ENCODE measurements at places on chromosomes 12 and 14. TPM values are rescaled to one million over a fixed set of nuclear protein-coding genes. Genes with fewer than 3 reads are reported as not detected.
A peak's percentile ranks its signal among the peaks of the same experiment; 100 is the strongest.

DNA sequence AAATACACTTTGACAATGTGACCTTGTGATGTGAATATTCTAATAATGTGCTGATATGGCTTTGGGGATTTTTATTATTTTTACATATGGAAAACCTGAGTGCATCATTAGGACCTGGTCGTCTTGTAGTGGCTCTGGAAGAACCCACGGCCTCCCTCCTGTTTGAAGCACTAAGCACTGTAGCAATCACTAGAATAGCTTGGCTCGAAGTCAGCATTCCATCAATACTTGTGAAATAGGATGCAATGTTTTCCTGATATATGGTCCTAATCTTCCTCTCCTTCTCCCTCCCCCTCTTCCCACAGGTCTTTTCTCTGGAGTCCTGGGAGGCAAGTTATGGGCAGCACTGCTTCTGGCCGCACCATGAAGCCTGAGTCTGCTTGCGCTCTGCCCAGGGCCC is 71.9 kb downstream of the NRXN3 start:
- DNase-seq: no peak

- DNase-seq: no peak
These were observed 151.1 kb upstream of the FUT8 start for GRCh38 chr14:65261425-65261920.

DNA sequence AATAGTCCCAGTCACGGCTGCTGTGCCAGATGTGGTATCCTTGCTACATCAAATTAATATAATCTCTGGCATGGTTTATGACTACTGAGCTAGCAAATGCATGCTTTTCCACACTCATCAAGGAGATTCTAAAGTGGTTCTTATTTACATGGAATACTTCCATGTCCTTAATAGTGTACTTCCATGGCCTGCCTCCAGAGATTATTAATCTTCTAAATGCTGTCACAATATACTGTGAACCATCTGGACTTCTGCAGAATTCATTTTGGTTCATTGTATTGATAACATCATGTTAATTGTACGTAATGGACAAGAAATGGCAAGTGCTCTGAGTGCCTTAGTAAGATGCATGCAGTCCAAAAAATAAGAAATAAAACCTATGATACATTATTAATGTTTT is 230.8 kb downstream of the NUAK1 start:
- DNase-seq: no peak

GRCh38 chr12:8032242-8033152 is at the start of gene FOXJ2:
Gene FOXJ2 (plus strand): TSS chr12:8032716. CDS start chr12:8039833, 7,117 bp downstream.
- DNase-seq: peak; percentile 72

DNA sequence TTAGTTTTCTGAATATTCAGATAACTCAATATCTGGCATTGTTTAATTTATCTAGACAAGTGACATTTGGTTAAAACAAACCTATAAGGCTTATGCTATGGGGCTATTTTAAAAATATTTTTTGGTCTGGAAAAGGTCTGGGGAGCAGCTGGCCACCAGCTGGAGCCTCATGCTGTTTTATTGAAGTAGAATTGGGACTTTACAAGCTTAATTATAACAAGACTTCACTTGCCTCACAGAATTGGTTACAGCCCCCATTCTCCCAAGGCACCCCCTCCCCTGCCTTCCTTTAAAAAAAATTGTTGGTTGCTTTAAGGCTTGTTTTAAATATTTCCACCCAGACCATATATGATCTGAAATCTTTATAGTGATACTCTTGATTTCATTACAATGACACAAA is 453.9 kb downstream of the ADAMTS20 start:
- no peak for DNase-seq

The LMNTD1 gene
- not detected for total RNA-seq

The ERH gene
- 54.4 TPM for total RNA-seq

- no peak for DNase-seq
These were observed 243.8 kb upstream of the NPAS3 start for GRCh38 chr14:32694795-32695449.

DNA sequence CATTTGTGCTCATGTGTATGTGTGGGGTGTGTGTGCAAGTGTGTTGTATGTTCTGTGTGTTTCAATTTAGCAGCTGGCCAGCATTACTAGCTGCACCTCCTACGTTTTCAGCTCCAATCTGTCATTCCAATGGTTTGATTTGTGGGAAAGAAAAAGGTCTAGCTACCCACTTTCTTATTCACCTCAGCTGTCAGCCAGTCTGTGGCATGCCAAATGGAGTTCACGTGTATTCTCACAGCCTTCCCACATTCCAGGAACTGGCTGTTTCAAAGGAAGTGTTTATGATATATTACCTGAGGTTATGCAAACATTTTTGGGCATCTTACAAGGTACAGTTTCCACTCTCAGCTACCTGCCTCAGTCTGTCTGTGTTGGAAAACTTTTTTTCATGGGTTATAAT is 220.2 kb upstream of the CPNE8 start:
- DNase-seq: no peak

GRCh38 chr12:131093971-131094830 is 140.5 kb downstream of the ADGRD1 start:
- no peak for DNase-seq

GRCh38 chr14:58812050-58812910 is 174.5 kb downstream of the DACT1 start:
- DNase-seq: no peak

DNA sequence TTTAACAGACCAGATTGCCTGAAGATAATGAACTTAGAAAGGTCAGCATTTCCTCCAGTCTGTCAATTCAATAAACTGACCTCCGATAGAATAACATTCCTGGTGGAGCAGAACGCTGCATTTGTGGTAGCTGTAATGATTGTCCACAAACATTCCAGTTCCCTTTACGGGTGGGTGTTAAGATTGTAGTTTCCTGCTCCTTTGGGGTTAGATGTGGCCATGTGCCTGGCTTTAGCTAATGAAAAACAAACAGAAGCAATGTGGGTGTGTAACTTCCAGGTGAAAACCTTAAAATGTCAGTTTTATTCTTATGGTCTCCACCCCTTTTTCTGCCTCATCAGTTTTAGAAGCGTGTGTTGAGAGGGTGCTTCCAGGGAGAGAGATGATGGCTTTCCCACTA is 217.3 kb upstream of the CRY1 start:
- no peak for DNase-seq

DNA sequence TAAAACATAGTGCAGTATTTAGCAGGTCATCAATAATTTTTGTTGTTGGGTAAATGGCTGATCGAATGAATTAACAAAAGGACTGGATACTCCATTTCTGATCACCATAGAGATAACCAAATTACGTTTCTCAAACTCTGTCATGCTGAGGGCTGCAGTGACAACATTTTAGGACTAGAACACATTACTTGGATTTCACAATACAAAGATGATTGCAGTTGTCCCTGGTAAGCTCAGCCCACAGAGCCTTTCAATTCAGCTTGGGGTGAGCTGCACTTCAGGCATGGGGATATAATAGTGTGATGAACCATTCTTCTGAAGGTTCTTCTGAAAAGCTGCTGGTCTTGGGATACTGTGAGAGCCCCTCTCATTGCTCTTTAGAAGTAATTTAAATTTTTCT is 74.3 kb downstream of the FAR2 start:
- DNase-seq: no peak

GRCh38 chr12:98788396-98788795 is 143.3 kb downstream of the APAF1 start:
- DNase-seq: no peak

The BHLHE41 gene
- 0.81 TPM for total RNA-seq

DNA sequence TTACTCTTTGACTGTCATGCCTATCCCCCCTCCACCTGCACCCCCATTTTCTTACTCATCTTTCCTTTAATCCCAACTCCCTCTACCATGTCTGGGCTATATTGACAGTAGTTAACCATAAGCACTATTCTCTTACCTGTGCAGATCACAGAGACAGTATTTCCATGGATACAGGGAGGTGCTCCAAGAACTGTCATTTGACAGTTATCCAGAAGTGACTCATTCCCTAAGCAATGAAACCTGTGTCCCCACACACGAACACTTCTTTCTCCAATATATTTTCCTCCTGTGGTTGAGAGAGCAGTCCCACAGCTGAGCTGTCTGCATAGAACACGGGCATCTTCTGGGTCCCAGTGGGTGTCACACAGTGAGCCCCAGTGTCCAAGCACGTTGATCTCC is 68.8 kb downstream of the CD163L1 start:
- no peak for DNase-seq

DNA sequence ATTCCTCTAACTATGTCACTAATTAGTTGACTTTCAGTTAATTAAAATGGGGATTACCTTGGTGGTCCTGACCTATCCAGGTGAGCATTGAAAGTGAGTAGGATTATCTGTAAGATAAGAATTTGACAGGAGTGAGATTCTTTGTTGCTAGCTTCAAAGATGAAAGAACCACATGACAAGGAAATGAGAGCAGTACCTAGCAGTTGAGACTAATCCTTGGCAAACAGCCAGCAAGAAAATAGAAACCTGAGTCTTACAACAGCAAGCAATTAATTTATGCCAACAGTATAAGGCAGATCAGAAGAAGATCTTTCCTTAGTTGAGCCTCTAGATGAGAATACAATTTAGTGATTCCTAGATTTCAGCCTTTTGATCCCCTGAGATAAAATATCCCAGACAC is 1058.4 kb downstream of the LRFN5 start:
- DNase-seq: no peak

- DNase-seq: no peak
These were observed 18.7 kb downstream of the PKP2 start for GRCh38 chr12:32877601-32878459.

The RHOJ gene
- not detected for total RNA-seq

DNA sequence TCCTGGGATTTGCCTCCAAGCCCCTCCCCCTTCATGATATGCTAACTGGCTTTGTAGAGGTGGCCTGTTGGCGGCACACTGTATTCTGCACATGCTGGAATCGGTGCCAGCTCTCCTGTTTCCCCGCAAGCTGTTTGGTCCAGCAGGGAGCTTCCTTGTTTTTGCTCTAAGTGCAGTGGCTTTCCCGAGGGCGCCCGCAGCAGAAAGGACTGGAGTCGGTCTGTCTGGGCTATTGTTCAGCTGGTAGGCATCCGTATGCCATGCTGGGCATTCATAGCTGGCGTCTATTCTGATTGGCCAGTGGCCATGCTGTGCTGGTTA is 88.9 kb upstream of the MED13L start:
- no peak for DNase-seq

GRCh38 chr12:52006726-52007157 is at the start of gene TAMALIN:
Gene TAMALIN (plus strand): TSS chr12:52006946. CDS start chr12:52007020, 74 bp downstream.
- DNase-seq: peak; percentile 71

The EXOC3L4 gene
- 0.27 TPM for total RNA-seq

DNA sequence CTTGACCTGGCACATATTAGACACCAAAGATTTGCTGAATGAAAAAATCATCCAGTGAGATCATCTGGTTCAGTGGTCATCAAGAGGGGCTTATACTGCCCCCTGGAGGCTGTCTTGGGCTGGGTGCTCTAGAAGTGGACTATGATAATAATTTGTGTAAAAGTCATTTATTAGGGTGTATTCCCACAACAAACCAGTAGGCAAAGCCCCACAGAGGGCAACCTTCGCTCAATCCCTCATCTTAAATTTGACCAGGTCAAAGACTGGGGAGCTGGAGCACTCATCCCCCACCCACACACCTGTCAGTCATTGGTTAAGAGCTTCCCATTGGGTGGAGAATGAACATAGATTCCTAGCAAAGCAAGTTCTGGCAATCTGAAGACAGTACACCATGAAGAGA is 20.0 kb upstream of the FICD start:
- DNase-seq: no peak

The KCNK13 gene
- total RNA-seq: not detected

The CLEC4E gene
- total RNA-seq: not detected

DNA sequence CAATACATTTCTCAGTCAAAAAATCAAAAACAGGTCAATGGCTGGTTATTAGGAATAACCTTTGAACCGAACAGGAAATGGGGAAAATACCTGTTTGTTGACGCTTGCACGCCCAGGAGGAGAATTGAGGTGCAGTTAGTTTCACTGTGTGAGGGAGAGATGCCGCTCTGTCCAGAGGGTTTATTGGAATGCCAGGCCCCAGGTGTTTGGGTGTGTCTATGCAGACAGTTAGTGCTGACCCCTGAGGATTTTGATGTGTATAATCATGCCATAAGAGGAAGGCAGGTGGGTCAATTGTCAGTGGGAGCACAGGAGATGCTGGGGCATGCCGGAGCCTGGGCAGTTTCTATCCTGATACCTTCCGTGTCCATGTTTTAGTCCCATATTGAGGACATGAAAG is 100.8 kb upstream of the DIO3 start:
- no peak for DNase-seq

The MEG3 gene
- 22.4 TPM for total RNA-seq

The KRT2 gene
- total RNA-seq: not detected

DNA sequence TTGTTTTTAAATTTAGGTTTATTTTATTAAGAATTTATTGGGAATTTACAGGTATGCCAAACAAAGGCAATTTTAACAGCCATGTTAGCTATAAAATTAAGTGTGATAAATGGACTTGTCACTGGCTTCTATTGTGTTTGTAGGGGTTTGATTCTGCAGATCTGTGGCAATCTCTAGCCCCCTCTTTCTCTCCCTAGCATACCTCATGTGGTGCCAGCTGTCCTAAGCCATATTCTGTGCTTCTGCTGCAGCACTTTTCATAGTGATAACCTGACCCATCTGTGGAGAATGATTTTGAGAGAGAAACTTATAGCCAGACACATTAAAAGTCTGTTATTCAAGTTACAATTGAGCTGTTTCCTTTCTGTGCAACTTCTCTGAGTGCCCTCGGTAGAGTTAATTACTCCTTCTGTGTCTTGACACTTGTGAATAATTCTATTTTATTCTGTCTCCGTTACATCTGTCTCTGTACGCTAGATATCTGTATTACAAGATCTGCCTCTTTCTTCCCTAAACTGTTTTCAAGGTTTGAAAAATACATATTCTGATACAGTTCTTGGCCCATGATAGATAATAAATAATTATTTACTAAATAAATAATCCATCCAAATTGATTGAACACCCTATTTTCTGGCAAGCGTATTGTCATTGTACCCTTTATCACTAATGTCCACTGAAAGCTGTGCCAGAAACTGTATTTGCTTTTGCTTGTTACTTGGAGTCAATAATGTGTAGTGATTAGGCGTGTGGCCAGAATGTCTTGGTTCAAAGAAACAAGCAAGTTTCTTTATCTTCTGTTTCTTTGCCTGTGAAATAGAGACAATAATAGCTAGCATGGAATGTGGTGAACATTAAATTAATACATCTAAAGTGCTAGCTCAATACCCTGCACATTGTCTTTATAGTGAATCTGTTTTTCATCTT is 40.0 kb downstream of the FRS2 start:
- no peak for DNase-seq

- DNase-seq: no peak
These were observed 789.1 kb downstream of the TMEM121 start for GRCh38 chr14:106315436-106315835.

The RAD9B gene
- 0.54 TPM for total RNA-seq

GRCh38 chr12:119989361-119989730 is 310 bp downstream of the BICDL1 start:
- peak; percentile 53 for DNase-seq

The IFNG-AS1 gene
- 0.27 TPM for total RNA-seq

GRCh38 chr12:92520511-92520910 is 182.3 kb upstream of the PLEKHG7 start:
- DNase-seq: no peak
